ENCODE measurements at places on chromosomes 16 and 17. TPM values are rescaled to one million over a fixed set of nuclear protein-coding genes. Genes with fewer than 3 reads are reported as not detected.

The CCDC154 gene
- polyA plus RNA-seq, result not detected

The GP2 gene
- not detected for polyA plus RNA-seq

The TNFSF12 gene
- polyA plus RNA-seq, result 1.9 TPM

The PDIA2 gene
- polyA plus RNA-seq, result not detected

The STX4 gene
- 15.6 TPM for polyA plus RNA-seq

The TAF1C gene
- 2.8 TPM for polyA plus RNA-seq
